HS-27A (cell line): ENCODE measurements at places on chromosomes 7 and 10.
A peak's percentile ranks its signal among the peaks of the same experiment; 100 is the strongest.

DNA sequence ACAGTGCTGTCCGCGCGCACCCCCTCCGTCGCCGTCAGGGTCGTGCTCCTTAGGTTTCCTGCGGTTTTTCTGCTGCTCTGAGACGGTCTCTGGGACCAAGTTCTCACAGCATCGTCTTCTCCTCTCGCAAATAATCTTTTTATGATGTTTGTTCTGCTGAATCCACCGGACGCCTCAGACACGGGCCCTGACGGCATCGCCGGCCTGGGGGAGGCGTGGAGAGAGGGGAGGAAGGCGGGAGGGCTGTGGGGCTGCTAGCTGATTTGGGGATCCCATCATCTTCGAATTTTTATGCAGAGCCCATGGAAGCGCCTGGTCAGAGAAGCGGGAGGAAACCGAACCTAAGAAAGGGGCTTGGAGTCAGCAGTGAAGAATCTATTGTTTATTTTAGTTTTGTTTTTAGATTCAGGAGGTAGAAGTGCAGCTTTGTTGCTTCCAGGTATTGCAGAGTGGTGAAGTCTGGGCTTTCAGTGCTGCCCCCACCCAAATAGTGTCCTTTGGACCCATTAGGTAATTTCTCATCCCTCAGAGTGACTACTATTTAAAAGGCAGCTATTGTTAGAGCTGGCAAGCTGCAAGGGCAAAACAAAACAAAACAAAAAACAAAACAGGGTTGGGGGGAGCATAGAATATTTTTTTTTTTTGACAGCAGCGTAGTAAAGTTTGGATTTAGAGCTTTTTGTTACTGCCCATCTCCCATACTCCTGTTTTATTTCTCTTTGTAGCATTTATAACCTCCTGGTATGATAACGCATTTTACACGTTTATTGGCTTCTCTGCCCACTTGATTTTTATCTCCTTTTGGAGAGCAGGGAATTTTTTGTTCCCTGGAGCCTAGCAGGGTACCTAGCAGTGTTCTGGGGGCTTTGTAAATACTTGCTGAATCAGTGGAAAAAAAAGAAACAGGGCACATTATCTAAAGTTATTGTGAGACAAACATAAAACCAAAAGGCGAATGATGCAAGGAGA lies 92.6 kb downstream of the SPAG6 start:
- no peak for DNase-seq

GRCh38 chr7:155576900-155577508 lies 30.6 kb upstream of the CNPY1 start:
- no peak for DNase-seq

GRCh38 chr7:131741446-131741845 lies 185.0 kb upstream of the PODXL start:
- no peak for DNase-seq

- DNase-seq = no peak
Observed at GRCh38 chr7:45001138-45001694, 1.2 kb downstream of the CCM2 start.

DNA sequence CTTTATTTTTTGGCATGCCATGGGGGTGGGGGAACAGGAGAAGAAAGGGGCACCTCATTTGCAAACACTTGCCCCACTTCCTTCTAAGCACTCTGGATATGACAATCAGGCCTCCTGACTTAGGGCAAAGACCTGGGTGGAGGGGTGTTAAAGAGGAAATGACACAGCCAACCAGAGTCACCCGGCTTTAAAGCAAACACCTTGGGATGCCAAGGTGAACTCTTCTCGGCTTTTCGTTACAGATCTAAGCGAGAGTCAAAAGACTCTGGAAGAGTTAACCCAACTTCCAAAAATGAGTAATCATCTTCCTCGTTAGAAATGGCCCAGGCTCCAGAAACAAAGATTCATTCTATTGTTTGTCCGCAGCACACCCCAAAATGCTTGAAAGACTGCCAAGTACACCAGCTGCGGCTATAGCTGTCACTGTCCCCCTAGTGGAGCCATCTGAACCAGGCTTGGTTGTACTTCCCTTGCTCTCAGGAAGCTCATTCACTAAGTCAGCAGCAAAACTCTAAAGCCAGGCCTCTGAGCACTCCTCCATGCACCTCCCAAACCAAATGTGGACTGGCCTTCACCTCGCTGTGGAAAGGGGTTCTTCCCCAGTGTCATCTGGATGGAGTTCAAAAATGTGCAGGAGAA lies 24.8 kb downstream of the FAM53B start:
- DNase-seq = no peak

GRCh38 chr7:105713488-105714465 lies 132.5 kb upstream of the EFCAB10 start:
- DNase-seq = no peak

DNA sequence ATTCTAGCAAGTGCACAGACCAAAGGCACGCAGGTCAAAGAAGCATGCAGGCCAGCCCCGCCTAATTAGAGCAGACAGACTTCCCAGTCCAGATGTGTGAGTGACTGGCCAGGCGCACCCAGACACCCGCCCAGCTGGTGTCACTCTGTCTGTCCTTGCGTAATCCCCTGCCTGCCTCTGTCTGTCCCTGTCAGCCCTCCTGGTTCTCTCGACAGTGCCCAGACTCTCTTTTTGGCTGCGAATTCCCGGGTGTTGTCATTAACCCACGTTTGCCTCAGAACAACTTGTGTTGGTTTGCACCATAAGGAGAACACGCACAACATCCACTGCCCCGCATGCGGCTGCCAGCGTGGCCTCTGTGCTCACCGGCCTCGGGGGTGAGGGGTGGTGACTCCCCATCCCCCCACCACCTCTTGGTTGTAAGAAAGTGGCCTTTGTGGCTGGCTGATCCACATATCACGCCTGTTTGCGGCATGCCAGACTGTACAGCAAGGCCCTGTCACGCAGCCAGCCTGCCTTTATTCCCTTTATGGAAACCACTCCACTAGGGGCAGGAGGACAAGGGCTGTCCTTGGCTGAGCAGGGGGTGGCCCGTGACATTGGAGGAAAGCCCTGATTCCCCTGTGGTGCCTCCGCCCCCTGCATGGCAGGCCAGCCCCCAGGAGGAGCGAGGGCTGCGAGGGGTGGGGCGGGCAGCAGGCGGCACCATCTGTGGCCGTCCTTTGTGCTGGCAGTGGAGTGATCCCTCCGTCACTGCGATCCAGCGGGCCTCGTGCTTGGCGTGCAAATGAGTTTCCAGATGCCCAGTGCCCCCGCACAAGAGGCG lies 72.8 kb upstream of the PPIF start:
- no peak for DNase-seq

DNA sequence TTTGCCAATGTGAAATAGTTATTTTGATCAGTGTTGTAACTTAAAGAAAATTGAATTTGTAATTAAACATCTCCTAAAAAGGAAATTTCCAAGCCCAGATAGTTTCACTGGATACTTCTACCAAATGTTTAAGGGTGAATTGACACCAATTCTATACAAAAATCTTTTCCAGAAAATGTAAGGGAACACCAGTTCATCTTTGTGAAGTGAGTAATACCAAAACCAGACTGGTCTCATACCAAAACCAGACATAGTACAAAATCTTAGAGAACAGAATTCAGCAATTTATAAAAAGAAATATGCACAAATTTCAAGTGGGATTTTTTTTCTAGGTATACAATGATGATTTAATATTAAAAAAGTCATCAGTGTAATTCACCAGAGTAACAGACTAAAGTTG lies 86.0 kb upstream of the ZNF32 start:
- DNase-seq = no peak

GRCh38 chr10:13018171-13018570 lies 16.7 kb upstream of the CCDC3 start:
- DNase-seq = no peak

DNA sequence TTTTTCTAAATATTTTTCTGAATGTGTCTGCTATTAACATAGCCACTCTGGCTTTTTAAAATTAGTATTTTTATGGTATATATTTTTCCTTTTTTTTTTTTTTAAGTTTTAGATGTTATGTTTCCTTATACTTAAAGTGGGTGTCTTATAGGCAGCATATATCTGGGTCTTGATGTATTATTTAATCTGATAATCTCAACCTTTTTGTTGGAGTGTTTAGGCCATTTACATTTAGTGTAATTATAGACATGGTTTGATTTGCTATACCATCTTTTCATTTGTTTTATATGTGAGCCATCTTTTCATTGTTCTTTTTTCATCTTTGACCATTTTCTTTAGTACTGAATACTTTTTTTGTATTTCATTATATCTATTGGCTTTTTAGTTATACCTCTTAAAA lies 45.0 kb downstream of the TRUB1 start:
- DNase-seq = no peak

DNA sequence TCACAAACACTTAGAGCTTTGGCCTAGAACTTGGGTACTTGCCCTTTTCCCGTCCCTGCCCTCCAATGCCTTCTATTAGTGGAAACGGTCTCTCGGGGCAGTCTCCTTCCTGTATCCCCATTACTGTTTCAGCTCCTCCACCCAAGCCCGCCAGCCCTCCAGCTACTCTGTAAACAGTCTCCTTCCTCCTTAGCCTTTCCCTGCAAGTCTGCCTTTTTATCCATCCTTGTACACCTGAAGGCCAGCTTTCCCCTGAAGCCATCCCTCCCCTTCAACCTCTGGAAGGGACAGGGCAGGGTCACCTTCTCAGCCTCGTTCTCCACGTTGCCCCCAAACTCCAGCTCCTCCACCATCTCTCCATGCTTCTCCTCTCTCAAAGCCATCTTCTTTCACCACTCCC lies 108.1 kb upstream of the ZNF746 start:
- DNase-seq = no peak

DNA sequence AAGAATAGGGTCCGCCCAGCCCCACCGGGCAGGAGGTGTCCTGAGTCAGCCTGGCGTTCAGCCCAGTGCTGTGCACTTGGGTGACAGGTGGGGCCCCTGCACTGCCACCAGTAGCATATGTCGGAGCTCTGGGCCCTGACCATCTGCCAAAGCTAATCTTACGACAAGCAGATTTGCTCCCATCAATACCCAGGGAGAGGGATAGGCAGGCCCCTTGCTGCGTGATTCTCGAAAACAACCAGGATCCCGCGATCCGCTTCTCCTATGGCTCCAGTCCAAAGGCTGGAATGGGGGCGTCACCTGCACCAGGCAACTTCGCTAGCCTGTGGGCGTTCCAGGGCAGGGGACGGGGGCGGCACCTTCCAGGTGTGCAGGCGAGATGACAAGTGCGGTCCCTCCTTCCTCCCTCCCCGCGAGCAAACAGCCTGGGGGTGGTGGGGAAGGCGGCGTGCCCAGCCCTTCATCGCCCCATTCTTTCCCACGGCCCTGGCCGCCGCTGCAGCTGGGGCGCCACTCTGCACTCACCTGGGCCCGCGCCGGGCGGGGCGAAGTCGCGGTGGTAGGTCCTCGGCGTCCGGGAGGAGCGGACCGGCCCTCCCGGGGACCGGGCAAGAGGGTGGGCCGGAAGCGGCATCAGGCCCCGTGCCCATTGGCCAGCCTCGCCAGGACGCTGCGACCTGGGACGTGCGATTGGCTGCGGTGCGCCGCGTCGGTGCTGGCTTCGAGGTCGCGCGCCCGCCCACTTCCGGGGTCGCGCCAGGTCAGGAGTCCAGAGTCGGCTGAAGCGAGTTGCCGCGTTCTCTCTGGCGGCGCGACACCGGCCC lies at the start of gene TECPR1:
TSS of gene TECPR1 (minus strand) at position 632 of the 824 bp plus-strand sequence. CDS start 6,086 bp downstream, outside the sequence.
- DNase-seq = peak; percentile 41

- DNase-seq = no peak
Observed at GRCh38 chr7:129162732-129163131, 18.2 kb downstream of the TSPAN33 start.

GRCh38 chr10:89250865-89251408 lies 638 bp downstream of the LIPA start:
- no peak for DNase-seq

DNA sequence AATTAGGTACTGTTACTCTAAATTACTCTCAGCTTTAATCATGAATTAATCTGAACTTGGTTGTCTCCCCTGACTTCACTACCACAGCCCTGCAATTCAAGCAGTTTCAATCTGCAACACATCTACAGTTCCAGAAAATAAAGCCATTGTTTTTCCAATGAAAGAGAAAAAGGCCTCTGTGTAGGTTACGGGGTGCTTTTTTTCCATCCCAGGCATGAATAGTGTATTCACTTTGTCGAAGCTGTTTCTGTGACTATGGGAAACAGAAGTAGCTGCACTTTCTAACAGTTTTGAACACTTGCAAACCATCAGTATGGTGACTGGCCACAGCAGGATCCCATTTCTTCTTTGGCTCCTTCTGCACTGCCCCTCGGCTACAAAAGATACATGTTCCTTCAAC lies 460.2 kb downstream of the GRM8 start:
- DNase-seq = no peak

DNA sequence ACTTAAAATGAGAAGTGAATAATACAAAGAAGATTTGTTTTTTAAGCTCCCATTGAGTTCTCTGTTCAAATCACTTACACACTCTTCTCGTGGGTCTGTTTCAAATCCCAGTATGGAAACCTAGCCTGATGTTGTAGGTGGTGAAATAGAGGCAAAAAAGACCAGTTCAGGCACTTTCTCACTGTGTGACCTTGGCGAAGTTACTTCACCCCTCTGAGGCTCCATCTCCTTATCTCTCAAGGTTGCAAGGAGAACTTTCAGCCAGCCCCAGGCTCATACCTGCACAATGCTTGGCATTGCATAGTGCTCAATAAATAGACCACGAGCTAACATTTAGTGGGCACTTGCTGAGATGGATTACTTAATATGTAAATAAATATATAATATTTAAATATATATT lies 90.1 kb downstream of the PRLHR start:
- no peak for DNase-seq

DNA sequence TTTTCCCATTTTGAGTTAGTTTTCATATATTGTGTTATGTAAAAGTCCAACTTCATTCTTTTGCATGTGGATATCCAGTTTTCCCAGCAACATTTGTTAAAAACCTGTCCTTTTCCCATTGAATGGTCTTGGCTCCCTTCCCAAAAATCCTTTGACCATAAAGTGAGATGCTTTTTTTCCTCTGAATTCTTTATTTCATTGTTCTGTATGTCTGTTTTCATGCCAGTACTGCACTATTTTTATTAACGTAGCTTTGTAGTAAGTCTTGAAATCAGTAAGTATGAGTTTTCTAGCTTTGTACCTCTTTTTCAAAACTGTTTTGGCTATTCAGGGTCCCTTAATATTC lies 20.0 kb downstream of the C1GALT1 start:
- no peak for DNase-seq

GRCh38 chr7:1703871-1704810 lies 34.1 kb downstream of the ELFN1 start:
- no peak for DNase-seq

DNA sequence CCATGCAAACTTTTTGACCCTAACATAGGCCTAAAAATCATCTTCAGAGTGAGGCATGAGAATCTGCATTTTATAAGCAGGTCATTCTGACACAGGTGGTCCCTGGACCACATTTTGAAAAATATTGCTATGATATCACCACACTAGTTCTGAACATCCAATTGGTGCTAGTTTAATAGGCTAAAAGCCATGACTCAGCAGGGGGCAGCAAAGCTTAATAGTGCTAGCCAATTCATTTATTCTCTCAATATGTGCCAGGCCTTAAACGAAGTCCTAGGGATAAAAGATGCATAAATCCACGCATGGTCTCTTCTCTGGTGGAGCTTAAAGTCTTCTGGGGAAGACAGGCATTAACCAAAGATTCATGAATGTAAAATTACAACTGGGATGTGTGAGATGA lies 10.2 kb upstream of the SLC25A28 start:
- DNase-seq = no peak

GRCh38 chr7:31603046-31603445 lies 84.0 kb upstream of the PPP1R17 start:
- peak; percentile 11 for DNase-seq
